ENCODE measurements at places on chromosomes 6 and 20. TPM values are rescaled to one million over a fixed set of nuclear protein-coding genes. Genes with fewer than 3 reads are reported as not detected.
A peak's percentile ranks its signal among the peaks of the same experiment; 100 is the strongest.

MPC1 gene
- polyA plus RNA-seq = 155 TPM

MUC22 gene
- 0.65 TPM for polyA plus RNA-seq

- no peak for DNase-seq
Measured at GRCh38 chr6:43949551-43949991, 177.7 kb downstream of the MRPL14 start.

DNA sequence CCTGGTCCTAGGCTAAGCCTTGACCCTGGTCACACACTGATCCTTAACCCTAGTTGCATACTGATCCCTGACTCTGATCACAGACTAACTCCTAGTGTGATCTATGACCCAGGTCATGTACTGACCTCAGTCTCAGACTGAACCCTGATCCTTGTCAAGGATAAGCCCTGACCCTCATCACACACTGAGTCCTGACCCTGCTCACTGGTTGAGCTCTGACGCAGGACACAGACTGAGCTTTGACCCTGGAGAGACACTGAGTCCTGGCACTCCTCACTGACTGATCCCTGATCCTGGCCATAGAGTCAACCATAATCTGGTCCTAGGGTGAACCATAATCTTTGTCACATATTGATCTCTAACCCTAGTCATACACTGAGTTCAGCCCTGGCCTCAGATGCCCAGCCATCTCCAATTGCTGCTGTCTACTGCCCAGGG, 37.9 kb downstream of the KCNB1 start:
- DNase-seq = no peak

DNA sequence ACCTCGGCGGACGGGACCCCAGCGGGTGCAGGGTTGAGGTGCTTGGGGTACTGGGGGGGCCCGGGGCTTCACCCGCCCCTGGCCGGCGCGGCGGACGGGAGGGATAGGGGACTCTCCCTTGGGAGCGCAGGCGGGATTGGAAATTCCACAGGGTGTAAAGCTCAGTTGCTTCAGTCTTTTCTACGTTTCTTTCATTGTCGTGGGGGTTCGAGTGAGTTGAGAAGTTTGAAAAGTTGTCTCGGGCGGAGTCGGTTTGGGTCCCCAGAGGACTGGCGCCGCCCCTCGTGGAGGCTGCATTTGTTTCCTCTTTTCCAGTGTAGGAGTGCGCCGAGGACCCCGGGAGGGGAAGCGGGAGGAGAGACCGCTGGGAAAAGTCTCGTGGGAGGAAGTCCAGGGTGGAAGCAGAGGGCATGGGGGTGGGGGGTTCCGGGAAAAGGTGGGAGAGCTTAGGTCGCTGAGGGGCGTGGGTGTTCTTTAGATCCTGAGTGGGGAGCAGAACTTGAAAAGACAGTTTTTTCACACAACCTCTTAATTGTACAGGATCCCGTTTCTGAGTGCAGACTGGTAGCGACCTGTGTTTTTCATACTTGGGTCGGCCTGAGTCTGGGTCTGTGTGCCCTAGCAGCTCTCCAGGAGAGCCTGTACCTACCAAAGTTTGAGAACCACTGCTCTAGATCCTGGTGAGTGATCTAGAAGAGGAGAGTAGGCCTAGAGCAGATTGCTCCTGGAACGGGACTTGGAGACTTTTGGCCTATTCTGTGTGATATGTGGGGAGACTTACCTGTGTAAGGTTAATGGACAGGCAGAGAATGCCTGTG, 495 bp downstream of the FAM83B start:
- peak; percentile 74 for DNase-seq
